ENCODE measurements at places on chromosomes 3 and 15. TPM values are rescaled to one million over a fixed set of nuclear protein-coding genes. Genes with fewer than 3 reads are reported as not detected.

- peak; percentile 51 for DNase-seq
Observed at GRCh38 chr3:178826435-178827123, 245.0 kb downstream of the ZMAT3 start.

DNA sequence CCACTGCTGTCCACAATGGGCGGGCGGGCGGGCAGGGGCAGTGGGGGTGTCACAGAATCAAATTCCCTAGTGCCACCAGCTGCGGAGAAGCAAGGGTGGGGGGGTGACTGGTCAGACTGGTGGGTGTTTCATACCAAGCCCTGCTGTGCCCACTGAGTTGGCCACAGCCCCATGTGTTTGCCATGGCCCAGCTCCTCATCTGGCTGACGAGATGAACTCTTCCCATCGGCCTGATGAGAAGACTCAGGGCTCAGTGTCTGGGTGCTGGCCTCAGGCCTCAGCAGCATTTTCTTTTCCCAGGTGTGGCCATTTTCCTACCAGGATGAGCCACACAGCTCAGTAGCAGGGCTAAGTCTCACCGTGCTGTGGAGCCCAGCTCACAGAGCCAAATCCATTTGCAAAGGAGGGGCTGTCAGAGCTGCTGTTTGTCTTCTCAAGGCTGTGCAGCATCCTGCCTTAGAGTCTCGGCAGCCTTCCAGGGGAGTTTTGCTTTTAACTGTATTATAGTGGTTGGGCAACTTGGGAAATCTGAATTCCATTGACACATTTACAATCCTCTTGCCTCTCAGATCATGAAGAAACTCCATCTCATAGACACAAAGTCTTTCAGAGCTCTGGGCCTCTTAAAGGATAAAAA is 176.8 kb downstream of the ABHD5 start:
- DNase-seq = peak; percentile 45

DNA sequence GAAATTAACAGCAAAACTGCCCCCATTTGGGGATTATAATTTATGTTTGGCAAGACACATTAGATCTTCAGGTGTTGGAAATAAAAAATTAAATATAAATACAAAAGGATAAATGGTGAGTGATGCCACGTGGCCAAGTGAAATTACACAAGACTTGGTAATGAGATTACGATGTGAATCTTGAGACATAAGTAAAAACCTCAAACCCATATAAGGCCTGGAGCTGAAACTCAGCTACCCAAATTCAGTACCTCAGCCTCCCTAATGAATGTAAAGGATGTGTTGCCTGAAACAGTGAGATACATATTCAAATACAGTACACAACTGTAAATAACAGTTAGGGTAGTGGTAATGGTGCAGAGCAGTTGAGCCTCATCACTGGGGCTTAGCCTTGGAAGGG is 1146.6 kb downstream of the OTOL1 start:
- DNase-seq = no peak

GRCh38 chr3:138455801-138456716 is 21.6 kb downstream of the ESYT3 start:
- no peak for DNase-seq

GRCh38 chr3:33791477-33792166 is 6.8 kb upstream of the PDCD6IP start:
- DNase-seq = no peak

- DNase-seq = no peak
Observed at GRCh38 chr3:157578181-157578580, 75.0 kb upstream of the VEPH1 start.

DNA sequence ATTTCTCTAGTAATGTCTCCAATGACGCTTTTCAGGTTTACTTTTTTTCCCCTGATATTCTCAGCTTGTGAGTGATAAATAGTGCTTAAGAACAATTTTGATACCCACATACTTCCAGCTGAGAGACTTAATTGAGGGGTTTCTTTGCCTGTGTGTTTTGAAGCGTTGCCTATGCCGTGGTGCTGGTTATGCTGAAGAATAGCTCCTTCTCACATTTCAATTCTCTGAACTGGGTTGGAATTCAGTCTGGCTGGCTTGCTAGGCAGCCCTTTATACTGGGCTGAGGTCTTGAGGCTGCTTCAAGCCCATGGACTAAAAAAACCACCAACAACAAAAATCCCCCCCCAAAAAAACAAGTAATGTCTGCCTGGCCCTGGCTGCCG is 87.4 kb downstream of the CHST2 start:
- no peak for DNase-seq

DNA sequence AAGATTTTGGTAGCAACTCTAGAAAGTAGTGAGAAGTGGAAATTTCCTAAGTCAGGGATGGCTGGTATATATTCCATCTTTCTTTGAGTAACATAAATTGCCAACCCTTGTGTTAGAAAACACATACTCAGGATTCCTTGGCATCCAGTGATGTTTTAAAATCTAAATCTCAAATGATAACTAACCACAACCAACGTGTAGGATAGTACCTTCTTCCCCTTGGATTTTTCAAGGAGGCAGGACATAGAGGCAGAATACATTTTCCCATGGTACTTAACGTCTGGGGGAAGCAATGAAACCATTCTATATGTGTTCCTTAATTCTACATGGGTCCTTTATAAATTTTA is 93.4 kb downstream of the WDR76 start:
- DNase-seq = no peak

DNA sequence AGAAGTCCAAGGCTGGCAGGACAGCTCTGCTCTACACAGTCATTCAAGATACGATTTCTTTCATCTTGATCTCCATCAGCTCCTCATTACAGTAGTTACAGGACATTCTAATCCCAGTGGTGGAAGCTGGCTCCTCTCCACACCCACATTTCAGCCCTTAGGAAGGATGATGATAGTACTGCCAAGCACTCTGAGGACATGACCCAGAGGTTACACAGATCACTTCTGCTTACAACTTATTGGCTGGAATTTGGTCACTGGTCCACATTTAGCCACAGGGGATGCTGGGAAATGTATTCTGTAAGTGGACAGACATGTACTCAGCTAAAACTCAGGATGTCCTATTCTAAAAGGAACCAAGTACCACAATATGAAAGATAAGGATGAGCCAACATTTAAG is 77.1 kb downstream of the IQCH start:
- DNase-seq = no peak

GRCh38 chr15:25545017-25545416 is 106.2 kb upstream of the UBE3A start:
- DNase-seq = no peak

DNA sequence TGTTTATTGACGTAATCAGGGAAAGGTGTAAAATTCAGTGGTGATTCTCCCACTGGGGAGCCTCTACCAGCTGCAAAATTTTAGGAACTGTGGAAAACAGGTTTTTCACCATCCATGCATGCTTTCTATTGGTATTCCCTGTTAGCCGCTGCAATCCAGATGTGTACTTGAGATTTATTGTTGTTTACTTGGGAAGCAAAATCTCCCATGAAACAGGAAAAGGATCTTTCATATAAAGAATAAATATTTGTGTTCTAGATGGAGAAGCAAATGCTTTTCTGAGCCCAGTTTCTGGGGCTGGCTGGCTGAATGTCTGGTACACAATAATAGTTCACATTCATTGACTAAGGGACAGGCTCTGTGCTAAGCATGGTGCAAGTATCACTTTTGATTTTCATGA is 144.6 kb upstream of the RASGRP1 start:
- no peak for DNase-seq

- DNase-seq = no peak
Observed at GRCh38 chr15:91047545-91048199, 25.3 kb upstream of the VPS33B start.

The FAM107A gene
- 4.7 TPM for total RNA-seq

The CYP1A1 gene
- total RNA-seq = 0.43 TPM

The AEN gene
- total RNA-seq = 35.3 TPM

The PLA2G4D gene
- total RNA-seq = not detected

The TMEM207 gene
- total RNA-seq = not detected

The CDCP1 gene
- 6.2 TPM for total RNA-seq

The LYZL4 gene
- not detected for total RNA-seq

Measured in stomach (tissue), 19 donors.